ENCODE measurements at places on chromosomes 11 and 22. TPM values are rescaled to one million over a fixed set of nuclear protein-coding genes. Genes with fewer than 3 reads are reported as not detected.

DNA sequence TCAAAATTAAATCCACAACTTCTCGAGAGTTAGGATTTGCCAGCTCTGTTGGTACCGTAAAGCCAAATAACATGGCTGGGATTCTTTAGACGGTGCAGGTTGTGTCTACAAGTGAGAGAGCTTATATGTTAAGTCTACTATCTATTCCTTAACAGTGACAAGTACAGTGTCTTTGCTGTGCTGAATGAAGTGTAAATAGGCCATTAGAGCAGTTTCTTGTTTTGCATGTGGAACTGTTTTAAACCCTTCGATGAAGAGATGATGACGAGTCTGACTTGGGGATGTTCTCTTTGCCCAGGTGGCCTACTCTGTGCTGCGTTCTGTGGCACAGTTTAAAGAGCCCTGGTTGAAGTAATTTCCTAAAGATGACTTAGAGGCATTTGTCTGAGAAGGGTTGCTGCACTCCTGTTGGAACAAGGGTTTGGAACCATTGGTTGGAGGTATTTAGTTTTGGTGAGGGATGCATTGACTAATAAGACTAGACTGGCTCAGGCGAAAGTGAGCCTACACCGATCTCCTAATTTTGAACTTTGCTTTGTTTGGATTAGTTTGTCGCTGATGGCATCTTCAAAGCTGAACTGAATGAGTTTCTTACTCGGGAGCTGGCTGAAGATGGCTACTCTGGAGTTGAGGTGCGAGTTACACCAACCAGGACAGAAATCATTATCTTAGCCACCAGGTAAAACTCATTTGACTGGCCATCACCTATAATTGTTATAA is 988 bp downstream of the RPS3 start:
- DNase-seq: no peak
- H3K4me3 ChIP-seq: peak overlapping the region; percentile 74
- H3K27me3 ChIP-seq: no peaks in the 10 kb centered on the region

DNA sequence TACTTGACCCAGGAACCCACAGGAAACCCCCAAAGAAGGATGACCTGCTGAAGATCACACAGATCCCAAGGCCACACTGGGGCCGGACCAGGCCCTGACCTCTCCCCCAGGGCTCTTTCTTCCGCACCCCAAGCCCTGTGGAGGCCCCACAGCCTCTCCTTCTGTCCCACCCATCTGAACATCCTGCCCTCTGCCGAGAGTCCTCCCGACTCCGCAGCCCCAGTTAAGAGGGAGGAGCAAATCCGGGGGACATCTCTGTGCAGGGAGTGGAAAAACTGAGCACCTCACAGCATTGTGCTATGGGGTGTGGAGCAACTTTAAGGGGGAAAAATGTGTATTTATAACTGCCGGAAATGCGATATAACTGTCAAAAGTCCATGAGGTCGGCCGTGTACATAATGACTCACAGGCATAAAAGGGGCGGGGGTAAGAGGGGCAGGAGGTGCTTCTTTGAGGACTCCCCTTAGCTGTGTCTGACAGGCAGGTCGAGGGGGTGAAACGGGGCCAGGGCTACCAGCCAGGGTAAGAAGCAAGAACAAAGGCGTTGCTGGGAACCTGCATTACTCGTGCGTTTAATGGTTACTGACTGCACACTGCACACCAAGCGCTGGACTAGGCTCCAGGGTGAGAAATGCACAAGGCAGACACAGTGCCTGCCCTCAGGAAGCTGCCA is 57.2 kb downstream of the WNT11 start:
- no peak overlapping the region for H3K27ac ChIP-seq
- H3K27me3 ChIP-seq: no peaks in the 10 kb centered on the region
- H3K36me3 ChIP-seq: no peaks in the 10 kb centered on the region
- no peak for DNase-seq

DNA sequence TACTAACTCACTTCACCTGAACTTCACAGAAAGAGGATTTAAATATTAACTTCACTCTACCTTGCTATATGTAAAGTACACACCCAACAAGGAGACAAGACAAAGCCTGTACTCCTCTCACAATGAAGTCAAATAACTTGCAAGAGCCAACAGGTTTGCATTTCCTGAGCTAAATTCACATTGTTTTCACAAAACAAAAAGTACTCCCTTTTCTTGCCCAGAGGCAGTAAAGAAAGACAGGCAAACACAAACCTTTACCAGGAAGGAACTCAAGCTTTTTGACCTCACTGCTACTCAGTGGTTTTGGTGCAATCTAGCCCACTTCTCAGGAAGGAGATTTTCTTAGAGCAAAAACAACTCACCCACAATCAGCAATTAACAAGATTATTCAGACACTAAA is 15.7 kb downstream of the USP28 start:
- no peaks in the 10 kb centered on the region for H3K27me3 ChIP-seq
- no peak overlapping the region for H3K4me3 ChIP-seq
- no peak for DNase-seq
- H3K27ac ChIP-seq: no peak overlapping the region
- H3K36me3 ChIP-seq: no peaks in the 10 kb centered on the region

DNA sequence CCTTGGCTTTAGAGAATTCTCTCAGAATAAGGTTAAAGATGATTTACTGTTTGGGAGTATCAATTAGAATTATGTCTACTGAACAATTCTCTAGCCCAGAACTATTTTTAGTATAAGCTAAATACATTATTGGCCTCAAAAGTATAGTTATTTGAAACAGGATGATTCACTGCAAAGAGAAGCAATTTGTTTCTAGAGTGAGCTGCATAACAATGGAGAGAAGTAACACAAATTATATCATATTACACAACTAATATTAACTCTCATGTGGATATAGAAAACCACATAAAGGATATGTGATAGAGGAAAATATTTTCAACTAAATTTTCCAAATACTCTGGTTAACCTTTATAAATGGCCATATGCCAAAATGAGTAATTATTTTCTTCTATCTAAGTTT is 24.9 kb downstream of the PGM2L1 start:
- H3K27me3 ChIP-seq: no peaks in the 10 kb centered on the region
- H3K27ac ChIP-seq: no peak overlapping the region
- no peaks in the 10 kb centered on the region for H3K36me3 ChIP-seq
- H3K4me3 ChIP-seq: no peak overlapping the region

DNA sequence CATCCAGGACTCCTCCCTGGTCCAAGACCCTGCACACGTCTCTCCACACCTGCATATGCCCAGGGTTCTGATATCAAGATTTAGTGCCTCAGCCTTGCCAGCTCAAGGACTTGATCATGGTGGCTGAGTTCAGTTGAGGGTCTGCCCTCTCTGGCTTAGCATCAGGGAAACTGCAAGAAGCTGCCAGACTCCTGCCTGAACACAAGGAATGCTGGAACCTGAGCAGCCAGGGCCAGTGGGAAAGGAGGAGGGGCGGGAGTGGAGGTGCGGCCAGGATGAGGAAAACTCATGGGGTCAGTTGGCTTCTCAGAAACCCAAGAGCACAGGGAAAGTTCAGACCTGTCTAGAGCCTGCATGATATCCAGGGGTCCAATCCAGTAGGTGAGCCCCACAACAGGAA is 546.1 kb downstream of the BUD13 start:
- DNase-seq: no peak
- H3K27ac ChIP-seq: no peak overlapping the region
- no peaks in the 10 kb centered on the region for H3K36me3 ChIP-seq

OR8G1 gene
- total RNA-seq: not detected

PRR5L gene
- 38.3 TPM for total RNA-seq

KRTAP5-1 gene
- not detected for total RNA-seq
